ENCODE measurements at places on chromosomes 3 and 15. TPM values are rescaled to one million over a fixed set of nuclear protein-coding genes. Genes with fewer than 3 reads are reported as not detected.

Gene PAK6
- not detected for total RNA-seq

Gene CYP8B1
- not detected for total RNA-seq

Gene KLHL40
- total RNA-seq: not detected

Gene TGM5
- not detected for total RNA-seq

Gene RASGRP1
- total RNA-seq: 1.9 TPM

Gene CSPG5
- under 0.01 TPM for total RNA-seq

Gene GOLGA6B
- not detected for total RNA-seq

Gene RYR3
- total RNA-seq: 0.18 TPM

Gene PLS1
- 1.7 TPM for total RNA-seq

Gene GHSR
- total RNA-seq: not detected

Gene GTF2E1
- total RNA-seq: 18.5 TPM

Gene TJP1
- 43.4 TPM for total RNA-seq

Gene ITPKA
- total RNA-seq: 1.4 TPM

Gene EPHA6
- not detected for total RNA-seq

Gene CHST13
- not detected for total RNA-seq

Gene GABRR3
- total RNA-seq: not detected

Gene DCLK3
- total RNA-seq: not detected

Gene ZNF80
- total RNA-seq: not detected

Gene LTK
- total RNA-seq: 0.18 TPM

Gene PPP2R3A
- 46.7 TPM for total RNA-seq

Gene CDCP1
- total RNA-seq: 2.5 TPM

Gene FGF12
- not detected for total RNA-seq

Gene SERPINI2
- total RNA-seq: not detected

Gene AHSG
- not detected for total RNA-seq

Gene ACTC1
- total RNA-seq: 0.83 TPM

Gene TERC
- total RNA-seq: 57.0 TPM

Gene NPAP1
- total RNA-seq: not detected

Gene LAMB2
- 213 TPM for total RNA-seq

Gene MAGEL2
- total RNA-seq: under 0.01 TPM

Gene TTC21A
- 0.56 TPM for total RNA-seq

Gene WDR82
- total RNA-seq: 68.1 TPM

Gene C3orf22
- not detected for total RNA-seq

Gene PRR20G
- total RNA-seq: not detected

Gene CPN2
- not detected for total RNA-seq

Gene SH2D7
- total RNA-seq: not detected

Gene ITIH1
- not detected for total RNA-seq

Gene PRTG
- total RNA-seq: 1.7 TPM

Gene GOLGA8R
- total RNA-seq: 1.1 TPM

Gene SLC51B
- total RNA-seq: not detected

Gene LRRK1
- 3.0 TPM for total RNA-seq

Gene GPR15
- not detected for total RNA-seq

Gene IQCH
- 2.5 TPM for total RNA-seq

Gene RBP2
- total RNA-seq: not detected

Gene LIPH
- total RNA-seq: 0.36 TPM

Gene HTD2
- 13.3 TPM for total RNA-seq

Gene SI
- not detected for total RNA-seq

Gene C3orf85
- not detected for total RNA-seq
